Lower lobe of right lung (tissue), 2 donors: ENCODE measurements at places on chromosomes 16 and 17. TPM values are rescaled to one million over a fixed set of nuclear protein-coding genes. Genes with fewer than 3 reads are reported as not detected.

- DNase-seq, result peak; percentile 94
These were observed 340 bp upstream of the MYO1D start for GRCh38 chr17:32877164-32877764.

- DNase-seq, result no peak
These were observed 47.8 kb downstream of the SLC7A5 start for GRCh38 chr16:87821376-87822107.

Gene COX6A2
- total RNA-seq, result not detected

DNA sequence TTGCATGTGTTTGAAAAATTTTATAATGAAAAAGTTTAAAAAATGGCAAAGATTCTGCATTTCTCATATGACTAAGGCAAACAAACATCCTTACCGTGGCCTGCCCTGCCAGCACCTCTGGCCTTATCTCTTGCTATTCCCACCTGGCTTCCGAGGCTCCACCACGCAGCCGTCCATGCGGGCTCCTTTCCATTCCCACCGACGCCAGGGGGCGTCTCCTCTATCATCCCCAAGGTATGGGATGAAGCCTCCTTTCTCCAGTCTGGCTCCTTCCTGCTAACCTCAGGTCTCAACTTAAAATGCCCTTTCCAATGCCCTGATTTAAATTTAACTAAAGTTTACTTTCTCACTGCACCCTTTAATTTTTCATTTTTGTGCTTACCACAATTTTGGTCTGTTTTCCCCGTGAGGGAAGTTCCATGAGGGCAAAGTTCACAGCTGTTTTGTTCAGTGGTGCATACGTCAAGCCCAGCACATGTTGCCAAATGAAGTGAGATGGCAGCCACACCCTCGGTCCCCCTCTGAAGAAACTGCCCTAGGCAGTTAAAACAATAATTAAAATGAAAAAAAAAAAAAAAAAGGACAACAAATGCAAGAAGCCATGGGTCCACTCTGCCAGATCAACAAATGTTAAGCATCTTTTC lies 13.3 kb upstream of the SDK2 start:
- peak; percentile 74 for DNase-seq

Gene WFDC1
- 18.0 TPM for total RNA-seq

DNA sequence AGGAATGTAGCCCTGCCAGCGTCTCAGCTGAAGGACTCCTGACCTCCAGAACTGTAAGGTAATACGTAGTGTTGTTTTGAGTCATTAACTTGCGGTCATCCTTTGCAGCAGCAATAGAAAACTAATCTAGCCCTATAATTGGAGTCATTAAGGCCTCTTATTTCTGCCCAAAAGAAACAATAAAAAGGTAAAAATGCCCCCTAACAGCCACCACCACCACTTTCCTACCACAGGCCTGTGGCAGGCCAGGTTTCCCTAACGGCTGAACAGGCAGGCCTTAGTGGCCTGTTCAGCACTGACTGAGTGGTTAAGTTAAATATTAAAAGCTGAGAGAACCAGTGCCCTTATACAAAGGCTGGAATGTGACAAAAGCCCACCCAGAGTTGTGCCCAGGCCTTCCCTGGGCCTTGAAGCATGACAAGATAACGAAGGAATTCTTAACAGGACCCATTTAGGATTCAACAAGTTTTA lies 286.5 kb upstream of the ERCC4 start:
- DNase-seq, result no peak
